ENCODE measurements at places on chromosomes 6 and 20.

DNA sequence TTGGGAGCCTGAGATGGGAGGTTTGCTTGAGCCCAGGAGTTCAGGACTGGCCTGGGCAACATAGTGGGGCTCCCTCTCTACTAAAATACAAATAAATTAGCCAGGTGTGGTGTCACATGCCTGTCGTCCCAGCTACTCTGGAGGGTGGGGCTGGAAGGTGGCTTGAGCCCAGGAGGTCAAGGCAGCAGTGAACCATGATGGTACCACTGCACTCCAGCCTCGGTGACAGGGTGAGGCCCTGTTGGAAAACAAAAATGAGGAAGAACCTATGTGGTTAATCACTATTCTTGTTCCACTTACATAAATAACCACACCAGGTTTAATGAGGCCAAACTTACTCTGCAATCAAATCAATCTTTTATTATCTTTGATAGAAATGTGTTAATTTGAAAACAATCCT, 5.4 kb downstream of the PPDPF start:
- DNase-seq, result no peak

DNA sequence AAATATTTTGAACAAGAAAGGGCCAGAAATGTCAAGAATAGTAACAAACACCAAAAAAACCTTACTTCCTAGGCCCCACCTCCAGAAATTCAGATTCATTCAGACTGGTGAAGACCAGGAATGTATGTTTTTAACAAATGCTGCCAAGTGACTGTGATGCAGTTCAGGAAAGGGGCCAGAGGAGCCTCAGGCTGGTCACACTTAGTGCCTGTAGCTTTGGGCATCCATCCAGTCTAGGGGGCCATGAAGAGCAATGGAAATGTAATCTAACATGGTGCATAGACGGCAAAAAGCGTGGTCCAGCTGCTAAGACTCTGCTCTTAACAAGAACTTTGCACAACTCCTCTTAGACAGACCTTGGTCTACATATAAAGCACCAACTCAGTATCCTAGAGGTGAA, 7.1 kb downstream of the GJA1 start:
- no peak for DNase-seq

- DNase-seq, result no peak
Observed at GRCh38 chr20:41645372-41645771, 27.2 kb upstream of the CHD6 start.

GRCh38 chr20:50565383-50565782, 55.2 kb downstream of the PTPN1 start:
- no peak for DNase-seq
